ENCODE measurements at places on chromosomes 7 and 10.

GRCh38 chr10:42491001-42491592 lies 147.3 kb downstream of the ZNF33B start:
- DNase-seq: no peak

GRCh38 chr7:156163747-156164146 lies 351.5 kb upstream of the SHH start:
- DNase-seq: no peak

DNA sequence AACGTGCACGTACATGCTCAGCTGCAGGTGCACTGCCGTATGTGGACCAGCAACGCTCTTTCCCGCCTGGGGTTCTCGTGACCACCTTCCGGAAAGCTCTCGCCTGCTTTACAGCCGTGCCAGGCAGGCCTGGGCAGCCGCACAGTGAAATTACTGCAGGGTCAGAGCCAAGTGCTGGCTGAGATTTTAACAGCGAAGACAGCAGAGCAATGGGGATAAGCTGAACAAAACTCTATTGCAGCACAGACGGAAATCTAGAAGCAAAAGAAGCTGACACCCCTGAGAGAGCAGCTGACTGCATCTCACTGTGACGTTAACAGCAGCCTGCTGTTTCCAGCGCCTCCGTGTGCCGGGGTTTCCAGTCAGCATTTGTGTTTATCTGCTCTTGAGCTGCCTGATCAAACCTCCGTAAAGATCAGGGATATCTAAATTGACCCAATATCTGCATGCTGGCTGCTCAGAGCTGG lies 179.0 kb downstream of the DIP2C start:
- DNase-seq: no peak

- DNase-seq: no peak
Observed at GRCh38 chr7:116197360-116197759, 13.0 kb upstream of the TES start.

- DNase-seq: no peak
Observed at GRCh38 chr7:90345595-90346335, 751 bp upstream of the GTPBP10 start.

DNA sequence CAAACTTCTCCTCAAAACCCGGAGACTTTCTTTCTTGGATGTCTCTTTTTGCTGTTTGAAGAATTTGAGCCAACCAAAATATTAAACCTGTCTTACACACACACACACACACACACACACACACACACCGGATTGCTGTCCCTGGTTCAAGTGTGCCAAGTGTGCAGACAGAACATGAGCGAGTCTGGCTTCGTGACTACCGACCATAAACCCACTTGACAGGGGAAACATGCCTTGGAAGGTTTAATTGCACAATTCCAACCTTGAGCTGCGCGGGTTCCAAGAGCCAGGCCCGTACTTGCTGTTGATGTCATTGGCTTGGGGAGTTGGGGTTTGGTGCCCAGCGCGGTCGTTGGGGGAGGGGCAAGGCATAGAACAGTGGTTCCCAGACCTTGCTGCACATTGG lies 1.7 kb downstream of the EGFR start:
- no peak for DNase-seq

GRCh38 chr10:43194859-43195258 lies 56.6 kb downstream of the CSGALNACT2 start:
- DNase-seq: no peak
